ENCODE measurements at places on chromosomes 3 and 15. TPM values are rescaled to one million over a fixed set of nuclear protein-coding genes. Genes with fewer than 3 reads are reported as not detected.

The AHSG gene
- 0.75 TPM for total RNA-seq

The LSMEM2 gene
- 25.4 TPM for total RNA-seq

The MEGF11 gene
- 0.35 TPM for total RNA-seq

The MNS1 gene
- total RNA-seq: 5.1 TPM

The CPNE9 gene
- 0.09 TPM for total RNA-seq

The C3orf18 gene
- total RNA-seq: 23.1 TPM

The GRAMD1C gene
- total RNA-seq: 1.3 TPM

The TTC21A gene
- 2.7 TPM for total RNA-seq

The GOLGA6D gene
- 0.09 TPM for total RNA-seq

The CHDH gene
- total RNA-seq: 1.2 TPM

The OR5K2 gene
- total RNA-seq: not detected

The GP9 gene
- total RNA-seq: 0.40 TPM

The ARL14 gene
- not detected for total RNA-seq

The CPLX3 gene
- not detected for total RNA-seq

Measured in muscle of leg (tissue), 16 donors.